D721Med (cell line): ENCODE measurements at places on chromosomes 6 and 20.

DNA sequence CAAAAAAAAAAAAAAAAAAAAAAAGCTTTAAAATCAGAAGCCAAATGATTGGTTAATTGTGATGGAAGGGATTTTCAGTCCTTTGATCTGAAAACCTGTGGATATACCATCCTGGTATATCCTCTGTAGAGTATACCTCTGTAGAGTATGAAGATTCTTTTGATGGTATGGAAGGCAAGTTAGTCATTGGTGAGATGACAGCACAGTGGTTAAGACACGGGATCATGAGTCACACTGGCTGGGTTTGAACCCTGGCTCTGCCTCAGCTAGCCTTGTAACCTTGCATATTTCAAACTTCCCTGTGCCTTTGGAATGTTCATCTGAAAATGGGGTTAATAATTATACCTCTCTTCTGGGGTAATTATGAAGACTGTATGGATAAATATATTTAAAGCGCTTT lies 179.3 kb downstream of the CARMIL1 start:
- no peak for DNase-seq

DNA sequence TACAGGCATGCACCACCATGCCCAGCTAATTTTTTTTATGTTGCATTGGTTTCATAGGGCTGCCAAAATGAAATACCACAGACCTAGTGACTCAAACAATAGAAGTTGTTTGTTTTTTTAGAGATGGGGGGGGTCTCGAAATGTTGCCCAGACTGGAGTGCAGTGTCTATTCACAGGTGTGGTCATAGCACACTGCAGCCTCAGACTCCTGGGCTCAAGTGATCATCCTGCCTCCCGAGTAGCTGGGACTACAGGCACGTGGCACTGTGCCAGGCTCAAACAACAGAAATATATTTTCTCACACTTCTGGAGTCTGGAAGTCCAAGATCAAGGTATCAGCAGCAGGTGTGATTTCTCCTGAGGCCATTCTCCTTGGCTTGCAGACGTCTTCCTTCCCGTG lies 6.6 kb upstream of the SLC16A10 start:
- no peak for DNase-seq

DNA sequence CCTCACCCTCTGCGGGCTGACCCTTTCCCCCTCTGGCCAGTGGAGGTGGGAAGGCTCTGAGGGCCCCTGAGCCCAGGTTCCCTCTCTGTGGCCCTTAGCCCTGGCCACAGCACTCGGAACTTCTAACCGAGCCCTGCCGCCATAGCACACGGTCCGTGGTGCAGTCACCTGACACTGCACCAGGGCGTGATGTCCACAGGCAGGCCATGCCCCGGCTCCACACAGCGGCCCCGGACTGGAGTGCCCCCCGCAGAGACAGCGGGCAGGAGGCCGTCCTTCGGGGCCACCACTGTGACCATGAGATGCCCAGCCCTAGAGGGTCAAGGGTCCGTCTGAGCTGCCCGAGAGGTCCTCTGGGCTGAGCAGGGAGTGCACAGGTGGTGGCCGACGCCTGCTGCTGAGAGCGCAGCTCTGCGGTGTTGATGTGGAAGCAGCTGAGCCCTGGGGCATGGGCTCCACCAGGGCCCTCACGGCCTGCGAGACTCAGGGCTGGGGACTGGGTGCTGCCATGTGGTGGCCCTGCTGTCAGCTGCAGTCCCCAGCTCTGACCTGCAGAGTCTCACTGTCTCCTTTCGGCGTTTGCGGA lies 11.2 kb upstream of the BHLHE23 start:
- DNase-seq, result no peak

GRCh38 chr20:44287272-44288097 lies 23.5 kb downstream of the FITM2 start:
- DNase-seq, result no peak

DNA sequence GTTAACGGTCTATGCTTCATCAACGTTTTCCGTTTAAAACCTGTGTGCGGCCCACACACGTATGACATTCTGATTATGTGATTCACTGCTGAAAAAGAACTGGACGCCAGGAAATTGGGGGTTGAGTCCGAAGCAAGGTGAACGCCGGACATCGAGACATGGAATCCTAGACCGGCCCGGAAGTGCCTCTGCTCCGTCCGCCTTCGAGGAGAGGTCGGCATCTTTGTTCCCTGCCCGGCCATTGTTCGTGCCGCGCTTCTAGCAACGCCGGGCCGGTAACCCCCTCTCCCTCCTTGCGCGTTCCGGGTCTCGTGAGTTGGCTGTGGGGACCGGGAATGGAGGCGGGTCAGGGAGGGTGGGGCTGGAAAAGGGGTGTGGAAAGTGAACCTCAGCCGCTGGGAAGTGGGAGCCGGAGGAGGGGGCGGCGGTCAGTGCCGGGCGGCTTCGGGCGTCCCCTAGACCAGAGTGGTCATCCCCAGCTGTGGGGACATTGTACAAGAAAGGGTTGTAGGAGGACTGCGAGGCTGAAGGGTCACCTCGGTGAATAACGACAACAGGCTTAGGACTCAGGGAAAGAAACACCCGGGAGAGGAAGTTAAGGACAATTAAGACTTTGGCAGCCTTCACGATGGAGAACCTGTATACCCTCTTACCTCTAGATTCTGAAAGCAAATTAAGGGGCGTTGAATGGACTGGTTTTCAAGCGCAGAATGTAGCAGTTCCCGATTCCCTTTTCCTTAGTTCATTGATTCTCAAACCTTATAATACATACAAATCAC lies at the start of gene ZSCAN9:
ZSCAN9 (plus strand) TSS at position 220 of the 779 bp plus-strand sequence. CDS start 1,810 bp downstream, outside the sequence.
- no peak for DNase-seq

DNA sequence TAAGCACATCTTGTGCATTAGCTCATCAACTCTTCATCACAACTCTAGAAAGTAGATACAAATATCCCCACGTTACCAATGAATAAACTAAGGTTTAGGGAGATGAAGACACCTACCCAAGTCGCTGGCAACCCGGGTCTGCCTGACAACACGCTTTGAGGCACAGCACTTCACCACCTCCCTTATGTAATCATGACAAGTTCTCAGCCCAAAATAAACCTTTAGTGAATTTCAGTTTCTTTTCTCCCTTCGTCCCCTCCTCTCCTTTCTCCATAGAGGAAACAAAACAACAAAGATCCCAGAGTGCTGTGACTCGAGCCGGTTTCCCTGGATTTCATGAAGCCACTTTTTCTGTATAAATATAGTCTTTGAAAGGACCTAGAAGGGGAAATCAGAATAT lies 105.4 kb downstream of the MAFB start:
- no peak for DNase-seq

DNA sequence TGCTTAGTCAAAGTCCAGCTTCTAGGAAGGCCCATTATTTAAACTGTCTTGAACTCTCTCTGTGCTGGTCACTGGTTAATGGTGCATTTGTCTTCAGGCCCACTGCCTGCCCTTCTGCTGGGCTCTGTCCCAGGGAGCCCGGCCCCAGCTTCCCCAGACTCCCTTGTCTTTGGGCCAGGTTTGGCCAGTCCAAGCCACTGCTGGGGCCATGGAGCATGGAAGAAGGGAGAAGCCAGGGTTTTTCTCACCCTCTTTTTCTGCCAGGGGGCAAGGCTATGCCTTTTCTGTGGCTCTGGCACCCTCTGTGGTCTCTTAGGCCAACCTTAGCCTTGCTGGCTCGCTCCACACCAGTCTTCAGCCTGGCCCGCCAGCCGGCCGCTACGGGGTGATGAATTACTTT lies 390.0 kb upstream of the SULF2 start:
- DNase-seq, result no peak

DNA sequence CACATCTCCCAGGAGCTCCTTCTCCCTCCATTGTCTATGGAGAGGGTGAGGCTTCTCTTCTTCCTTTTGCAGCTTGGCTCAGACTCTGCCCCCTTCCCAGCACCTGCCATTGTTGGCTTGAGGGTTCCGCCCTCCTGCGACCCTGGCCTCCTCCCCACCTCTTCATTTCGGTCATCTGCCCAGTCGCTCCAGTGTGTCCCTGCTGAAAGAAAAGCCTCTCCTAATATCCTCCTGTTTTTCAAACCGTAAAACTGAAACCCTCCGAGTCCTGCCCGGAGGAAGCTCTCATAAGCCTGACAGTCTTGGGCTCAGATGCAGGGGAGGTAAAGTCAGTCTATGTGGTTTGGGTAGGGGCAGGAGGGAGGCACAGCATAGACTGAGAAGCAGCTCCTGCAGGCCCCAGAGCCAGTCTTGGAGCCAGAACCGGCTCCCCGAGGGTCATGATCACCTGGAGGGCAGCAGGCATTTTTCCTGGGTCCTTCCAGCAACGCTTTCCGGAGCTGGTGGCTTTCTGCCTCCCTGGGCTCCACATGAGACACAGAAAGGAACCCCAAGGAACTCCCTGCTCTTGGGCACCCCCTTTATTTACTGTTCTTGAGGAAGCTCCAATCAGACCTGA lies 235.1 kb downstream of the SMOC2 start:
- no peak for DNase-seq

GRCh38 chr6:5570641-5571040 lies 309.3 kb downstream of the FARS2 start:
- no peak for DNase-seq

DNA sequence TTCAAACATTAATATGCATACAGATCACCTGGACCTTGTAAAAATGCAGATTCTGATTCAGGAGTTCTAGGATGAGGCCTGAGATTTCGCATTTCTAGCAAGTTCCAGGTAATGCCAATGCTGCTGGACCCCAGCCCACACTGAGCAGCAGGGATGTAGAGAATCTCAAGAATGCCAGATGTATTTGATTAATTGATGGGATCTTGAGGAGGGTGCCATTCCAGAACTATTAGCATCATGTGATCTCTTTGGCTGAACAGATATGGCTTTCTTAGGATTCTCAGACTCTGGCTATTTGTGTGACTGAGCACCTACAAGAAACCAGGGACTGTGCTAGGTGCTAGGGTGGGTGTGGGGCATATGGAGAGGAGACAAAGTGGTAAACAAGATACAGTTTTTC lies 16.5 kb upstream of the SNX3 start:
- DNase-seq, result no peak

DNA sequence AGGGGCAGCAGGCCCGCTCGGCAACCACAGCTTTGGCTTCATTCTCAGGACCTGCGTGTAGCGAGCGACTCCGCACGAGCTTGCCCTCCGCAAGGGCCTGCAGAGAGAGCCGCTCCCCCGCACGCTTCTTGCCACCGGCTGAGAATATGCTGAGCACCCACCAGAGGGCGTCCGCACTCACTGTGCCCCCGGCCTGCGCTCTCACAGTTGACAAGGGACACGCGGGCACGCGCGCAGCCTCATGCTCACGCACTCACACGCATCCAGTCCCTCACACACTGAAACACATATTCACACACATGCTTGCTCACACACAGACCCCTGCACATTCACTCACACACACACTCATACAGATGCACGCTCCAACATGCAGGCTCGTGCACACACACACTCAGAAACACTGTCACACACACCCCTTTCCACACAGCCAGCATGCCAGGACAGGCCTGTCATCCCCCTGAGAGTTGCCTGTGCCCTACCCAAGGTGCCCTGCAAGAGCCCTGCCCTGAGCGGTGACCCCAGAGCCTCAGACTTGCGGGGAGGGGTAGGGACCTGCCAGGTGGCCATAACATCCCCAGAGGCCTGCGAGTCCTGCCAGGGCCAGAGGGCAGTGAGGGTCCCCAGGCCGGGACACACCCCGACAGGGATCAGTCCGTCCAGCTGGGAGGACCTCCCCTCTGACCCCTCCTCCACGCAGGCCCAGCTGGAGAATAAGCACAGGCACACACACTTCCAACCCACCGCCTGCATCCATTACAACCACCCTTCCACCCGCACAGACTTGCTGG lies 174.1 kb downstream of the BMP7 start:
- peak; percentile 89 for DNase-seq

DNA sequence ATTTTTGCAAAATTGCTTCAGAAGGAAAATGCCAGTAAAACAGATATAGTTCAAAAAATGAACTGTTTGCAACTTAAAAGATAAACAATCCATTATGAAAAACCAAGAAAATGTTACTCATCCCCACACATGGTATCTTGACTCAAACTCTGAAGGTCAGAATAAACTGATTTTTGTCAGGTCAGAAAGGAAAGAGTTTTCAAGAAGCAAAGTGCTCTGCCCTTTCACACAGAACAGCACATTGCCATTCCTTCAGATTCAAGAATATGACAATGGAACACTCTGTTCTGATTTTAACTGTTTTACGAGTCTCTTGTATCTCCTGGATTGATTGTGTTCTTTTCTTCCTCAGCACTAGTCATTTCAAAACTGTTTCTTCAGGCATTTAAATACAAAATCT lies 33.8 kb upstream of the NT5E start:
- no peak for DNase-seq

- no peak for DNase-seq
Measured at GRCh38 chr6:99121748-99122147, 174.0 kb upstream of the FBXL4 start.

GRCh38 chr6:52642368-52642767 lies 28.5 kb upstream of the TMEM14A start:
- DNase-seq, result peak; percentile 36

DNA sequence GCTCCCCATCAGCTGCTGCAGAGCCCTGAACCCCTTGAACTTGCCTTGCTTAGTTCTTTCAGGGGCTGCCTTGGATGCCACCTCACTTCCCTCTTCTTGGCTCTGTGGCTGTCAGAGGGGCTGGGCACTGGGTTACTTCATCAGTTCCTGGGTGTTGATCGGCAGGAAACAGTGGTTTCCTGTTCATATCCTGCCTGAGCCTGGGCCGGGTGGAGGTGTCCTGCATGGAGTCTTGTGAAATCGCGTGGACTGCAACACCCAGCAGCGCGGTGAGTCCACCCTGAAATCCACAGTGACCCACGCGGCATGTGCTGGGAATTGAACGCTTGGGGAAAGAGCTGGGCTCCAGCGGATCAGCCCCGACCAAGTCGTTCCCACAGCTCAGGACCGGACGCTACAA lies 97.5 kb downstream of the CDH26 start:
- no peak for DNase-seq

GRCh38 chr20:52454660-52455059 lies 263.1 kb upstream of the ZFP64 start:
- no peak for DNase-seq
